MG63 (cell line): ENCODE measurements at places on chromosomes 1 and 21.

DNA sequence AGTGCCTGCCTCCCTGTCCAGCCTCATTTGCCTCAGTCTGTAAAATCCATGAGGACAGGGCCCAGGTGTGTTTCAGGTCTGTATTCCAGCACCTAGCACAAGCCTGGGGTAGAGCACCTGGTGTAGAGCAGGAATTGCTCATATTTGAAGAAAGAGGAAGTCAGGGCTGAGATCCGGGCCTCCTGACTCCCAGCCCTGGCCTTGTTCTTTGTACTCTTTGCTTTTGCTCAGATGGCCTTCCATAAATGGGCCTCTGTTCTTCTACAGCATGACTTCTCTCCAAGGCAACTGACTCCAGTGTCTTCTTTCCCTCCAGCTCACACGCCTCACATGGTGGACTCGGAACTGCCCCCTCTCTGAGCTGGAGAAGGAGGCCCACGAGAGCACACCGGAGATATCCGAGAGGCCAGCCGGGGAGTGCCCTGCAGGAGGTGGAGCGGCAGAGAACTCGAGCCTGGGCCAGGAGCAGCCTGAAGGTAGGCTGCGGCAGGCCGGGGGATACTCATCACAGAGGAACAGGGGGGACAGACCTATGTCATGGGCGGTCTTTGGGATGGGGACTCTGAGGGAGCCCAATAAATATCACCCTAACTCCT lies 19.7 kb downstream of the SLC5A9 start:
- DNase-seq = no peak

DNA sequence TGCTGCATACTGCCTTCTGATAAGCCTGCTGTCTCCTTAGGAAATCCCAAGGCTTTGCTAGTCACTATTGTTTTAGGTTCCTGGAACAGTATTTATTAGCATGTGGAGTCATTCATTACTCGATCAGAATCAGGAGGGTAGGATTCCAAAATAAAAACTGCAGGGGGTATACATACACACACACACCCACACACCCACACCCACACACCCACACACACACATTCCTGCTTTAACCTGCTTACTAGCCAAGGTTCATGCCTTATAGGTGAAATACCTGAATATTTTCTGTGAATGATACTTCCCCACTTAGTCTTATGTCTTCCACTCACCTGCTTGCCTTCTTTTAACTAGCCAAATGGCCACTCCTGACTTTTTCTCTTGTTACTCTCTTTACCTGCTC lies 325.1 kb downstream of the ADGRL2 start:
- DNase-seq = no peak

DNA sequence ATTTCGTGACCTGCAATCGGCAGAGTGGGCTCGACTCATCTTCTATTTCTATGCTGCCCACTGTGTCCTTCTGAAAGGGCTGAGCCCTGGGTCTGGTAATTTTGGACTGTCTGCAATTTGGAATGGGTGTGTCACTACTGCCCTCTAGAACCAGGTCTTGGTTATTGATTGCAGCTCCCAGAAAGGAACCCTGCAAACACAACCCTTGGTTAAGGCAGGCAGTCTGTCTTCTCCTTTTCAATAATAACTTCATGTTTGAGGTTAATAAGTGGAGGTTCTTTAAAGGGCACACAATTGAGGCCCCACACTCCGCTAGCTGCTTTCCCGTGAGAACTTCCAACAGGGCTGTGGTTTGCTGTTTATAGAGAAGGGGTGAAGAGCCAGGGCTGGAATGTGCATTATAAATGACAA lies 79.9 kb upstream of the LYST start:
- peak; percentile 16 for DNase-seq

GRCh38 chr1:13808729-13809131 lies 108.7 kb downstream of the PRDM2 start:
- peak; percentile 48 for DNase-seq

DNA sequence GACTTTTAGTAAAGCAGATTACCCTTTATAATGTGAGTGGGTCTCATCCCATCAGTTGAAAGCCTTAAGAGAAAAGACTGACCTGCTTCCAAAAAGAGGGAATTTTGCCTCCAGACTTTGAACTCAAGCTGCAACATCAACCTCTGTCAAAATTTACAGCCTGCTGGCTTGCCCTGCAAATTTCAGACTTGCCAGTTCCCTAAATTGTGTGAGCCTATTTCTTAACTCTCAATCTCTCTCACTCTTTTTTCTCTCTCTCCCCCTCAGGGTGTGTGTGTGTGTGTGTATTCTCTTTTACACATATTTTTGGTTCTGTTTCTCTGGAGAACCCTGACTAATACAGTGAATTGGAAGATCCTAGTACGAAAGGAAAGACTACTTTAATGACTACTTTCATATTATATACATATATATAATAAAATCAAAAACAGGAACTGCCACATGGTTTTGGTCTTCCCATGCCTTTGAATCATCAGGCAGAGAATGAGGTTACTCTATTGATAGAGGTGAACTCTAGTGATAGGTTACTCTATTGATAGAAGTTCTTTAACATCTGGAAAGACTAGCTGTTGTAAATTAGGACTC lies 6.4 kb downstream of the OR2C3 start:
- DNase-seq = no peak

- DNase-seq = no peak
Measured at GRCh38 chr1:31798086-31798432, 17.8 kb downstream of the SPOCD1 start.

GRCh38 chr1:55156093-55156492 lies 59.1 kb downstream of the USP24 start:
- no peak for DNase-seq

GRCh38 chr21:15566703-15567102 lies 163.1 kb upstream of the USP25 start:
- DNase-seq = no peak

- DNase-seq = peak; percentile 44
Measured at GRCh38 chr1:8027748-8028570, 1.9 kb upstream of the ERRFI1 start.

GRCh38 chr1:61572046-61572445 lies 152.9 kb downstream of the TM2D1 start:
- no peak for DNase-seq

GRCh38 chr1:243727503-243728203 lies 122.4 kb downstream of the AKT3 start:
- no peak for DNase-seq

- DNase-seq = no peak
Measured at GRCh38 chr1:18429654-18430053, 51.1 kb upstream of the KLHDC7A start.
